ENCODE measurements at places on chromosomes 7 and 10.

DNA sequence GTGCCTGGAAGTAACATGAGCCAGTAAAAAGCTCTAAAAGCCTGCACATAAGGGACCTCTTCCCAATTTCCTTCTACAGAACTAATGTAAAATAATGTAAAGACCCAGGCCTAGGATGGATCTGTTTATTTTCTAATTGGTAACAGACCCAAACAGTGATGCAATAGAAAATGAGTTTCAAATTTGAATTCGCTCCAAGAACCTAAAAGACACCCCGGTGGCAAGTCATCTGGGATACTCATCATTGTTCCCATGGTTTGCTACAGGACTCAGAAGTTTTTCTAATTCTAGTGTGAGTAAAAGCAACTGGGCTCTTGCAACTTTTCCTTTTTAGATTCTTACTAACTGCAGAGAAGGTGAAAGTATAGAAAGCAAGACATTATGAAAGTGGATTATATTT, 271.3 kb upstream of the CACNA2D1 start:
- DNase-seq: no peak
- H3K4me1 ChIP-seq: no peaks in the 10 kb centered on the region
- H3K27ac ChIP-seq: no peak overlapping the region
- no peaks in the 10 kb centered on the region for H3K27me3 ChIP-seq
- no peak overlapping the region for H3K4me3 ChIP-seq

GRCh38 chr7:112470194-112470593, 10.6 kb upstream of the LSMEM1 start:
- H3K27ac ChIP-seq: no peak overlapping the region
- no peaks in the 10 kb centered on the region for H3K27me3 ChIP-seq
- no peak overlapping the region for H3K4me3 ChIP-seq
- DNase-seq: no peak
- H3K36me3 ChIP-seq: peaks cover 82% of the 10 kb centered on the region

GRCh38 chr10:26481914-26482550, 43.9 kb downstream of the APBB1IP start:
- H3K4me3 ChIP-seq: no peak overlapping the region
- H3K27ac ChIP-seq: no peak overlapping the region
- H3K4me1 ChIP-seq: peaks cover 20% of the 10 kb centered on the region
- no peaks in the 10 kb centered on the region for H3K36me3 ChIP-seq

DNA sequence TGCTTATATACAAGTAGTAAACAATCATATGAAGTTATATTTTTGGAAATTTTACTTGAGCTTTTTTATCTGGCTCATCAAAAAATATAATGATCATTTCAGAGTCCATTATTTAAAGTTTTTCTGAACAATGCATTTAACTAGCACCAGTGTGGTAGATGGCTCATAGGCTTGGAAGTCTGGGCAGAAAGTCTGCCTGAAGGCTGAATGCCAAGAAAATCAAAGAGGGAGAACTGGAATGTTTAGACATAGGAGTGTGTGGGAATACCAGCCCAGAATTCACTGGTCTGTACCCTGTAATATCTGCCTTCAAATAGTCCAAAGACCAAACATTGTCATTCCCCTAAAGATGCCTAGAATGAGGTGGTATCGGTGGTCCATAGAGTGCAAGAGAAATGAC, 40.3 kb upstream of the ANK3 start:
- peaks cover 68% of the 10 kb centered on the region for H3K4me1 ChIP-seq
- no peaks in the 10 kb centered on the region for H3K36me3 ChIP-seq
- peak overlapping the region; percentile 84 for H3K27ac ChIP-seq
- no peak overlapping the region for H3K4me3 ChIP-seq
- H3K27me3 ChIP-seq: no peaks in the 10 kb centered on the region
- DNase-seq: peak; percentile 91

DNA sequence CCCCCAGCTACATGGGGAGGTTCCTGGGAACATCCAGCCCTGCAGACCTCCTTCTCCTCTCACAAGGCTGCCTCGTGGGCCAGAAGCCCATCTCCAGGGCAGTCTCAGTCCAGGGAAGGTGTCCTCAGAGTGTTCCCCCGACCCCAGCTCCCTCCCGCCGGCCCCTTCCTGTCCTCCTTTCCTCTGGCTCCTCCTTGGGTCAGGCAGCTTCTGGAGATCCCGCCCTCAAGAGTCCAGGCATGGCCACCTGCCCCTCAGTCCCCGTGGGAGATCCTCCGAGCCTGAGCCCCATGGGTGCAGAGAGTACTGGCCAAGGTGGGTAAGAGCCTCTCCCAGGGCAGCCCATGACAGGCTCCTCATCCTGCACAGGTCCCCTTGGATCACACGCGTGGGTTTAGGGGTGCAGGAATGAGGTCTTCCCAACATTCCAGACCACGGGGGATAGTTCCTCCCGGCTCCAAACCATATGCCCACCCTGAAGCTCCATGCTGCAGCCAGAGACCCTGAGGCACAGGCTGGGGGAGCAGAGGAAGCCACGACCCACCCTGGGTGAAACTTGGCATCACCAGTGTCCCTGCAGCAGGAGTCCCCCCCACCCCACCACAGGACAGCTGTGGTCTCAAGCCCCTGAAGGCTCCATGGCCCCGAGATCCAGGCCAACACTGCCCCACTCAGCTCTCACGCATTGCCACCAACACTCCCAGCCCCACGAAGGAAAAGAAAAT, 65.5 kb downstream of the OAT start:
- no peak for DNase-seq
- no peaks in the 10 kb centered on the region for H3K27me3 ChIP-seq
- H3K27ac ChIP-seq: no peak overlapping the region
- H3K4me3 ChIP-seq: no peak overlapping the region

DNA sequence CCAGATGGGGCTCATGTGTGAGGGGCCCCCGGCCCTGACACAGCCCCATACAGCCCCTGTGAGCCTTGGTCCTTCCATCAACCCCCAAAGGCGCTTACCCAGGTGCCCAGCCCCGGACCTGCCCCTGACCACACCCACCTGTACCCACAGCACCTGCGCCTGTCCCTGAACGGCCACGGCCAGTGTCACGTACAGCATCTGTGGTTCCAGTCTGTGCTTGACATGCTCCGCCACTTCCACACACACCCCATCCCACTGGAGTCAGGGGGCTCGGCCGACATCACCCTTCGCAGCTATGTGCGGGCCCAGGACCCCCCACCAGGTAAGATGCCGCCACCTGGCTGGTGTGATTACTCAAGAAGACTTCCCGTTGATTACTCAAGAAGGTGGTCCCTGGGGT, 33.5 kb downstream of the SH2B2 start:
- DNase-seq: no peak
- H3K4me3 ChIP-seq: no peak overlapping the region
- no peaks in the 10 kb centered on the region for H3K4me1 ChIP-seq
- H3K36me3 ChIP-seq: no peaks in the 10 kb centered on the region
- H3K27ac ChIP-seq: no peak overlapping the region

- no peak overlapping the region for H3K27ac ChIP-seq
- peaks cover 4% of the 10 kb centered on the region for H3K36me3 ChIP-seq
- H3K27me3 ChIP-seq: no peaks in the 10 kb centered on the region
- no peak overlapping the region for H3K4me3 ChIP-seq
- DNase-seq: no peak
- H3K4me1 ChIP-seq: no peaks in the 10 kb centered on the region
These were observed 52.6 kb downstream of the PLEKHA8 start for GRCh38 chr7:30080818-30081217.

DNA sequence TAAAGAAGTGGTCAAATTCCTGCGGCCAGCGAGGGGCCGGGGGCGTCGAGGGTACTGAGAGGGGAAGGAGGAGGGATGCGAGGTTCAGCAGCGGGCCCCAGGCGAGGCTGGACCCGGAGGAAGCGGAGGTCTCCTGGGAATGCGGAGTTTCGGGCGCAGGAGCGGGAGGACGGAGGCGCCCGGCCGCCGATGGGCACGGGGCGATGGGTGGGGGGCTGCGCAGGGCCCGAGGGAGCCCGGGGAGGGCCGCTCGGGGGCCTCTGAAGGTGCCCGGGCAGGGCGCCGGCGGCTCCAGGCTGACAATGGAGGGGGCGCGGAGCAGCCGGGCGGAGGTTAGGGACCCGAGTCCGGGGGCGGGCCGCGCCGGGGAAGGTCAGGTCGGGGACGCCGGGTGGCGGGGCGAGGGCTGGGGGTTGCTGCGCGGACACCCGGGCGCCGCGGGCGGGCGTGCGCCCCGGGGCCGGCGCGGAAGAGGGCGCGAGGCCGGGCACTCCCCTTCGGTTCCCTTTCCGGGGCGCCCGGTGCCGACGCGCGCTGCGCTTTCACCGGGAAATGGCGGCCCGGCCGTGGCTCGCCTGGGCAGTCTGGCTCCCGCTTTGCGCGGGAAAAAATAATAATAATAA, 683 bp downstream of the MACROH2A2 start:
- no peaks in the 10 kb centered on the region for H3K36me3 ChIP-seq
- H3K4me3 ChIP-seq: peak overlapping the region; percentile 71
- no peak overlapping the region for H3K27ac ChIP-seq
- H3K4me1 ChIP-seq: no peaks in the 10 kb centered on the region
- H3K27me3 ChIP-seq: peaks cover 19% of the 10 kb centered on the region
- DNase-seq: no peak

- no peaks in the 10 kb centered on the region for H3K4me1 ChIP-seq
- no peak overlapping the region for H3K4me3 ChIP-seq
- no peaks in the 10 kb centered on the region for H3K27me3 ChIP-seq
- DNase-seq: peak; percentile 45
- peaks cover 22% of the 10 kb centered on the region for H3K36me3 ChIP-seq
These were observed 84.0 kb downstream of the NRBF2 start for GRCh38 chr10:63217120-63217605.

GRCh38 chr7:113143486-113144257, 25.3 kb upstream of the SMIM30 start:
- H3K4me1 ChIP-seq: no peaks in the 10 kb centered on the region
- no peaks in the 10 kb centered on the region for H3K36me3 ChIP-seq
- no peak overlapping the region for H3K4me3 ChIP-seq
- H3K27me3 ChIP-seq: peaks cover 2% of the 10 kb centered on the region

GRCh38 chr7:113217314-113217713, 99.0 kb upstream of the SMIM30 start:
- H3K4me3 ChIP-seq: no peak overlapping the region
- DNase-seq: peak; percentile 8
- H3K36me3 ChIP-seq: no peaks in the 10 kb centered on the region
- no peaks in the 10 kb centered on the region for H3K27me3 ChIP-seq
- H3K27ac ChIP-seq: no peak overlapping the region

DNA sequence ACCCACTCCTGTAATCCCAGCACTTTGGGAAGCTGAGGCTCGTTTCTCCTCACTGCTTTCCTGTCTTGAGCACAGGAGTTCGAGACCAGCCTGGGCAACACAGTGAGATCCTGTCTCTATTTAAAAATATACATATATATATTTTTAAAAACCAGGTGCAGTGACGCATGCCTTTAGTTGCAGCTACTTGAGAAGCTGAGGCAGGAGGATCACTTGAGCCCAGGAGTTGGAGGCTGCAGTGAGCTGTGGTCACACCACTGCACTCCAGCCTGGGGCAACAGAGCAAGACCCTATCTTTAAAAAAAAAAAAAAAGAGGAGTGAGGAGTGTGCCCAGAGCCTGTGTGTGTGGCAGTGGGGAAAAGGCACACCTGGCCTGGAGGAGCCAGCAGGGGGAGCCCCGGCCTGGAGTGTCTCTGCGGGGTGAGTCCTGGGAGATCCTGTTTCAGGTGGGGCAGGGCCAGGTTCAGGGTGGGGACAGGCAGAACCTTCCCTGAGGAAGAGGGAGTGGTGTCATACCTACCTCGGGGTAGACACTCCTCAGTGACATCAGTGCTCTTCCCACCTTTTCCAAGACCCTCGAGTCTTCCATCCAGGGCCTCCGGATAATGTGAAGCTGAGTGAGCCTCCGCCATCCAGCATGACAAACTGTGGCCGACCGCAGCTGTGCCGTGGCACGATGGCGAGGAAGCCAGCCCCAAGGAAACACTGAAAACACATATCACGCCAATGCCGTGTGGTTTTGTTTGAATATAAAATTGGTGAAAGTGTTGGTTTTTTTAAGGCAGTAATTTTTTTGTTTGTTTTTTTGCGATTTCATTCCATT, 9.0 kb upstream of the ARPC1B start:
- no peak overlapping the region for H3K27ac ChIP-seq
- no peak for DNase-seq
- H3K4me1 ChIP-seq: peaks cover 13% of the 10 kb centered on the region
- H3K4me3 ChIP-seq: no peak overlapping the region

GRCh38 chr7:25545124-25546008, 317.1 kb upstream of the NPVF start:
- H3K36me3 ChIP-seq: no peaks in the 10 kb centered on the region
- H3K4me1 ChIP-seq: no peaks in the 10 kb centered on the region
- H3K27me3 ChIP-seq: no peaks in the 10 kb centered on the region
- H3K4me3 ChIP-seq: no peak overlapping the region

- H3K4me1 ChIP-seq: peaks cover 21% of the 10 kb centered on the region
- peaks cover 16% of the 10 kb centered on the region for H3K36me3 ChIP-seq
- no peak overlapping the region for H3K27ac ChIP-seq
These were observed 27.6 kb upstream of the GARS1 start for GRCh38 chr7:30567081-30567480.

DNA sequence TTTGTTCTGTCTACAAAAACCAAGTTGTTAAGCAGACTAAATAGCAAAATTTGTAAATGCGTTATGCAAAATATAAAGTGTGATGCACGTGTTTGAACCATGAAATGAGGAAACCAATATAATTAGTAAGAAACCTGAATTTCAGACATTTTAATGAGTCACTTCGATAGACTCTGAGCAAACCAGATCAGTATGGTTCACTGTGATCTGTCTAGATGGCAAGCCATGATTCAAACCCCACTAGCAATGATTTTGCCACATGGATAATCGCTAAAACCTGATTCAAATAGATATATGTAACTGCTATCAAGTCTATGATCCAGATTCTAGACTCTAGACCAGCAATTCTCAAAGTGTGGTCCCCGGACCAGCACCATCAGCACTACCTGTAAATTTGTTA, 24.8 kb downstream of the ZC3HAV1 start:
- H3K4me3 ChIP-seq: no peak overlapping the region
- DNase-seq: no peak
- H3K27me3 ChIP-seq: no peaks in the 10 kb centered on the region
- H3K4me1 ChIP-seq: no peaks in the 10 kb centered on the region
- H3K36me3 ChIP-seq: peaks cover 3% of the 10 kb centered on the region

- peak overlapping the region; percentile 11 for H3K4me3 ChIP-seq
- DNase-seq: peak; percentile 79
- peak overlapping the region; percentile 87 for H3K27ac ChIP-seq
- no peaks in the 10 kb centered on the region for H3K27me3 ChIP-seq
These were observed 17.3 kb upstream of the ADRB1 start for GRCh38 chr10:114026189-114027040.

DNA sequence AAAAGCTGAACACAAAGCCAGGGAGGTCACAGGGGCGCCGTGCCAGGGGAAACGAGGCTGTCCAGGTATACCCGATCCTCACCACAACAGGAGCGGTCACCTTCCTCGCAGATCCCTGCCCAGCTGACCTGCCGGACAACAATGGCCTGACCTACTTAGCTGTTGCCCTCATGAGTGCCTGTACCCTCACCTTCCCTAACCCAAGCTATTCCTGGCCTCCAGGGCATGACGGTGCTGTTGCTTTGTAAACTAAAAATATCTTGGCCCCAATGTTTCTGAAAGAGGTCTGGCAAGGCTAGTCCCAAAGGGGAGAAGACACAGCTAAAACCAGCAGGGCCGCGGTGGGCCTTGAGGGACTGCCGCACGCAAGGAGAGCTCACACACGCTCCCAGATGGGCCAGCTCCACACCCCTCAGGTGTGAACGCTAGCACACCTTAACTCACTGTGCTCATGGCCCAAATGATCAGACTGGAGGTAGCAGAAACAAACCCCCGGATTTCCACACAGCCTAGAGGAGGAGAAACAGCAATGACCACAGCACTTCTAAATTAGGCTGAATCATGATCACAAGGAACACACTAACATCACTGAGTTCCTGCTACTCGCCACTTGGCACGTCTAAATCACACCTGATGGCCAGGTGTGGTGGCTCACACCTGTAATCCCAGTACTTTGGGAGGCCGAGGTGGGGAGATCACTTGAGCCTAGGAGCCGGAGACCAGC, 66.3 kb upstream of the CYTH3 start:
- no peak overlapping the region for H3K4me3 ChIP-seq
- H3K36me3 ChIP-seq: no peaks in the 10 kb centered on the region
- H3K27me3 ChIP-seq: no peaks in the 10 kb centered on the region
- H3K27ac ChIP-seq: no peak overlapping the region
- DNase-seq: no peak

All from astrocyte (in vitro differentiated cells and primary cell).